HFFc6 (cell line): ENCODE measurements at places on chromosomes 11 and 22.

GRCh38 chr11:60951904-60952741 is at the start of gene SLC15A3:
Gene SLC15A3 (minus strand): TSS chr11:60952176. CDS start chr11:60951551, 625 bp downstream.
- no peak for DNase-seq

DNA sequence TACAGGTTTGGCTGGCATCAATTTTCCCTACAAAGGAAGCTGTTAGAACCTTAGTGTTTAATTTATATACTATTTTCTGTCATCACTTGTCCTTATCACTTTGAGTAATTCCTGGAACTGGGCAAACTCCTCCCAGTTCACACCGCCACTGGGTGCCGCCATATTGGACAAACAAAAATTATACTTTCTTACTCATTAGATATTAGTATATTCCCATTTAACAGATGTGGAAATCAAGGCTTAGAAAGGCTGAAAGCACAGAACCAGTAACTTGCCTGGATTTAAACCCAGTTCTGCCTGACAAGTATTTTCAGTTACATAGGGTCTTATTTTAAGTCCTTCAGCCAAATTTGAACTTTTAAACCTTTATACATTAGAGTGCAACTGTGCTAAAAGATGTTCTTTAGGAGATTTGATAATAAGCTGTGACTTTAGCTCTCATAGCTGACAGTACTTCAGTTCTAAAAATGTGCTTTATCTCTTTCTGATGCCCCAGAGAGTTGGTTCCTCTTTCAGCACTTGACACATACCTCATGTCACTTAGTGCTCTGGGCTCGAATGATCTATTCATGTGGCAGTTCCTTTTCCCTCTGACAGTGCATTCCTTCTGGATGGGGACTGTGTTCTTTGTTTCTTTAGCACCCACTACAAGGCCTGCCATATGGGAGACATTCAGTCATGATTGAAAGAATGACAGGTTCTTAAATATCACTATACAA is 25.4 kb downstream of the COA4 start:
- DNase-seq: no peak

GRCh38 chr11:1113405-1114201 is 38.9 kb downstream of the MUC2 start:
- no peak for DNase-seq

DNA sequence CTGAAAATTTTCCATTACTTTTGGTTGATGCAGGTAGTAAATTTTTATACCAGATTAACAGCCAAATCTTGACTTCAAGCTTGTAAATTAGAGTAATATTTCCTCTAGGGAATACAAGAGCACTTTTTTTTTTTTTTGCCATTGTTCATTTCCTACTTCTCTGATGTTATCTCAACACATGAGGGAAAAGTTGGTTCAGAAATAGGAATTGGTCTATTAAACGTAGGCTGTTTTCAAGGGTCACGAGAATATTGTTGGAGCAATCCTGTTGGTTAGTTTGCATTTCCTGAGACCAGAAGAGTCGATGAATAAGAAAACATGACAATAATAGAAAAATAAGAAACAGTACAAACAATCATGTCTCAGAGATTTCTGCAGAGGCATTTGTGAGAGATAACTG is 453.9 kb upstream of the CCDC179 start:
- no peak for DNase-seq

GRCh38 chr22:36166518-36167220 is 6.1 kb upstream of the APOL3 start:
- no peak for DNase-seq

DNA sequence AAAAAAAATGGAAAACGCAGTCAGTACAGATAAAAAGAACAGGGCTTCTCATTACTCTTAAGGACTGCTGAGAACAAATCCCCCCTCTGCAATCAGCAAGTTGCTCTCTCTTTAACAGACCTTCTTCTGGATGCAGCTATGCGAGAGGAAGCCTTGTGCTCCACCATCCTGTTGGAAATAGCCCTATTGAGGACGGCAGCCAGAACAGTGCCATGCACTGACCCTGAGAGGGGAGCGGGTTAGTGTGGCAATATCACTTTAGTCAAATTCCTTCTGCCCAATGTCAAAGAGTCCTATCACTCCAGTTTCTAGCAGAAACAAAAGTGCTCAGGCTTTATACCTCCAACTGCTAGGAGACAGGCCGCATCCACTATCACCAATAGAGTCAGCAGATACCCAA is 6.9 kb downstream of the RBM4B start:
- no peak for DNase-seq

DNA sequence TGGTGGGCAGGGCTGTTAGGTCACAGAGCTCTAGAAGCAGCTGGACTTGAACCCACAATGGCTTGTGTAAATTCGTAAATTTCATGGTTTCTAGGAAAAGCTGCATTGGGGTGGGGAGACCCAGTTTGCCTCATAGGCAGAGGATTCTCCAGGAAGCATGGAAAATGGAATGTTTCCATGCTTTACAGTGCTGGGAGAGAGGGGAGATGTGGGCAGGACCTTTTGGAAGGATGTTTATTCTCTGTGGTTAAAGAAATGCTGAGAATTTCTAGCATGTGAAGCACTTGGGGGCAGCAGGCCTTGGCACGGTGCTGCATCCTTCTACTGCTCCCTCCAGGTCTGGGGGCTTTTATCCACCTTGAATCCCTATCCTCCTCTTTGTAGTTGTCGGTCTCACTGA is 46.3 kb downstream of the TRAF6 start:
- DNase-seq: no peak

DNA sequence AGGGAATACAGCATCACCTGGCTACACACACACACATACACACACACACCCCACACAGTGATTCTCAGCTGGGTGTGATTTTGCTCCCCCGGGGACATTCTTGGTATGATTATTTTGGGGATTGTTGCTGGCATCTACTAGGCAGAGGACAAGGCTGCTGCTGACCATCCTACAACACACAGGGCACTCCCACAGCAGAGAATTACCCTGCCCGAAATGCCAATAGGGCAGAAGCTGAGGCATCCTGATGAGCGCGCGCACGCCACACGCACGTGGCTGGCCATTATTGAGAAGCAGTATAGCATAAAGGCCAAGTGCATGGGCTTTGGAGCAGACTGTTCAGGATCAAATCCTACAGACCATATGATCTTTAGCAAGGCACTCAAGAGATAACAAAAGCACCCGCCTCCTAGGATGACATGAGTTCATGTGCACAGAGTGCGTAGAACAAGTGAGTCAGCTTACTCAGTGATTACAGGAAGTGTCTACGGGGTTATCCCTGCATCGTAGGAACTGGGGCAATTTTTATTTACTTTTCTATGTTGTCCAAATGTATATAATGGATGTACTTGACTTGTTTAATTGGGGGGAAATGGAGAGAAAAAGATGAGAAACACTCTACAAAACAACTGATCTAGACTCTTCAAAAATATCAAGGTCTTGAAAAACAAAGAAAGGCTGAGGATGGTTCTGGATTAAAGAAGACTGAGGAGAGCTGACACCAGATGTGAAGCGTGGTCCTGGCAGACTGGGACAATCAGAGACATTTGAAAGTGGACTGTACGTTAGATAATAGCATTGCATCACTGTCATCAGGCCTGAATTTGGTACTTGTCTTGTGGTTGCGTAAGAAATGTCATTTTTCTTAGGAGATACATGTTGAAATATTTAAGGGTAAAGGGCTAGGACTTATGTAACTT is 7.2 kb upstream of the EHD1 start:
- no peak for DNase-seq

DNA sequence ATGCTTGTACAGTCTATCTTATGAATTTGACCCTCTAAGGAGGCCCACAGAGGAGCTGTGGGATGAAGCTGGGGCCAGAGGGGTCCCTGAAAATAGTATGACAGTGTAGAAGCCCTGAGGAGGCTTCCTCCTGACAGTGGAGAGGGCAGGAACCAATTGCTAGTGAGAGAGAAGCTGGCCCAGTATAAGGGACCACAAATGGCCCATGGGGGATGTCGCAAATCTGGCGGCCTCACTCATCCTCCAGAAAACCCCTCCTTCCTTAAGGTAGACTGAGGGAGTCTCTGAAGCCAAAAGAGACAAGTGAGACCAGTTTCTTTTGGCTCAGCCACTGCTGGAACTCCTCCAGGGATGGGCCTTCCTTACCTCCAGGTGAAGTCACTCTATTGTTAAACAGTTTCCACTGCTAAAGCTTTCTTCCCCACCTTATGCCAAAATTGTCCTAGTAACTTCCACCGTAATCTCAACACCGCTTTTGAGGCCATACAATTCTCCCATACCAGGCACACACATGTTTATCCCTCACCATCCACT is 17.8 kb upstream of the CASTOR1 start:
- DNase-seq: no peak

DNA sequence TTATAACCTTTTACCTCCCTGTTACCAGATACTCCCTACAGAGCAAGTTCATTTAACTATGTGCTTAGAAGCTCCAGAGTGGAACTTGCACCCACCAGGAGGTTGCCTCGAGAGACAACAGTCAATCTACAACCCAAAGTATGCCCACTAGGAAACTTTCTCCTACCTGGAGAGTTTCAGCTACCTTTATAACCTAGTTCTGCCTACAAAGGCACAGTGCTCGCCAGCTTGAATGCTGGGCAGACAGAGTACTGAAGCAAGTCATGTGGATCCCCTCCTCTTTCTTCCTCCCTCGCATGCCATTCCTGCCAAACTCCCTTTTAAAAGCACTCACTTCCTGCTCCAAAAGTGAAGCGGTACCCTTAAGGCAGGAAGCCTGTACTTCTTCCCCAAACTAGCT is 258.9 kb downstream of the SWAP70 start:
- no peak for DNase-seq

- DNase-seq: no peak
Observed at GRCh38 chr22:23071230-23072076, 1.1 kb downstream of the GNAZ start.

DNA sequence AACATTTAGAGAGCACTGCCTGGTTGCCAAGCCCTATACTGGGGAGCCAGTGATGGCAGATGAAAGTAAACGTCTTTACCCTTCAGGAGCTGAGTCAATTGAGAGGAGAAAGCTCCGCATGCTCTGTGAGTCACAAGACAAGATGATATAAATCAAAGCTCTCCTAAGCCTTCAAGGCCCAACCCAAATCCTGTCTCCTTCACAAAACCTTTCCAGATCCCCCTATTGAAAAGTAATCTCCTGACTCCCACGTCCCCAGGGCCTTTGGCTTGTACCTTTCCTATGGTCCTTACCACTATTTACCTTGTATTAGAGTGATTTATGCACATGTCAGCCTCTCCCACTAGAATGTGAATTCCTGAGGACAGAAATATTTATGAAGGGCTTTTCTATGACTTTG is 230.1 kb upstream of the TENM4 start:
- no peak for DNase-seq

DNA sequence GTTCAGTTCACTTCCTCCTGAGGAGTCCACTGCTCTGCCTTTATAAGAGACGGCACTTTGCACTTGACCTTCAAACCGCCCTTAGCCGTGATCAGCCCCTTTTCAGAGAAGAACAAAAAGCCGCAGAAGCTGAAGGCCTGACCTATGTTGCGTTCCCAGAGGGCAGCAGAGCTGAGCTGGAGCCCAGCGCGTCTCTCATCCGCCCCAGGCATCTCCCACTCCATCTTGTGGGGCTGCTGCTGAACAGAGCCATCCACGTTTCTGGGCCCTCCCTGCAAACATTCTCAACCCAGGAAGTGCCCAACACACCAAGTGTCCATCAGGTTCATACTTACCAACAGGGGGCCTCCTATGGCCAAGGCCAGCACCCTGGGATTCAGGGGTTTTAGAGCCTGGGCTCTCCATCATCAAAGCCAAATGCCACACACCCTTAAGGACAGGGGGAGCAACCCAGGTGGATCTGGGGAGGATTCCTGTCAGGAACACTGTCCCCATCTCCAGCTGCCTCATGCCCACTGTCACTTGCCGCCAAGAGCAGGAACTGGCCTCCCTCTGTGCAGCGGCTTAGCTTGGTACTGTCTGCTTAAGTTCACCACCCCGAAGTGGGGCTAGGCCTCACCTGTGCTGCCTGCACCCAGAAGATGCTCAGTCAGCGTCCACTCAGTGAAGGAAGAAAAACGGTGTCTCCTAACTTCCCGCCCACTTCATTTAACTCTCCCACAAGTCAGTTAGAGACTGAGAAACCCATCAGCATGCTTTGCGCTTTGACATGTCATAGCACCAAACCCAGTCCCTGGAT is 16.0 kb upstream of the EFCAB6 start:
- no peak for DNase-seq

GRCh38 chr11:74390697-74391096 is 7.5 kb downstream of the PGM2L1 start:
- no peak for DNase-seq

DNA sequence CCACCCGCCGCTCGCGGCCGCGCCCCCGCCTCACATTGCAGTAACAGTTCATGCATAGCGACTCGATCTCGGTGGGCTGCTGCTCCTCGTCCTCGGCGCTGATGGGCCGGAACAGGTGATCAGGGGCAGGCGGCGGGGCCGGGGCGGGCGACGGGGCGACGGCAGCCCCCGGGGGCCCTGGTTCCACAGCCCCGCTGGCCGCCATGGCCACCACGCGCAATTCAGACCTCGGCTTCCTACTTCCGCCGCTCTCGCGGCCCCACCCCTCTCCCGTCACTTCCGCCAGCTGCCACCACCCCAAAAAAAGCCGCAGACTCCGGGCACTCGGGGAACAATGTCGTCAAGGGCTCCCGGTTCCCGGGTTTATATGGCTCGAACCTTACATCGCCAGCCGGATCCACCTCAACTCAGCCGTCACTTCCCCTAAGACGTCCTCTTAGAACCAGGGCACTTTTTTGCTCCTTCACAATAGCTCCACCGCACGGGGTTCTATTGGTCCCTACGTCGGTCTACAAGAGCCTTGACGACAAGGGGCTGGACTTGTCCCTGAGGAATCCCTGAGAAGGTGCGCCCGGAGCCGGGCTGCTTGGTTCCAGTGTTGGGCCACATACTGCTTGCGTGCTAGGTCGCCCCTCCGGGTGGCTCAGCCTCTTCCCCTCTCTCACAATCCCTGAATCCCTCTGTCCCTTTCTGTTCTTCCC is at the start of gene ZPR1:
ZPR1 (minus strand) TSS at position 238 of the 701 bp plus-strand sequence; CDS start at position 205, 33 bp downstream.
- DNase-seq: peak; percentile 59

DNA sequence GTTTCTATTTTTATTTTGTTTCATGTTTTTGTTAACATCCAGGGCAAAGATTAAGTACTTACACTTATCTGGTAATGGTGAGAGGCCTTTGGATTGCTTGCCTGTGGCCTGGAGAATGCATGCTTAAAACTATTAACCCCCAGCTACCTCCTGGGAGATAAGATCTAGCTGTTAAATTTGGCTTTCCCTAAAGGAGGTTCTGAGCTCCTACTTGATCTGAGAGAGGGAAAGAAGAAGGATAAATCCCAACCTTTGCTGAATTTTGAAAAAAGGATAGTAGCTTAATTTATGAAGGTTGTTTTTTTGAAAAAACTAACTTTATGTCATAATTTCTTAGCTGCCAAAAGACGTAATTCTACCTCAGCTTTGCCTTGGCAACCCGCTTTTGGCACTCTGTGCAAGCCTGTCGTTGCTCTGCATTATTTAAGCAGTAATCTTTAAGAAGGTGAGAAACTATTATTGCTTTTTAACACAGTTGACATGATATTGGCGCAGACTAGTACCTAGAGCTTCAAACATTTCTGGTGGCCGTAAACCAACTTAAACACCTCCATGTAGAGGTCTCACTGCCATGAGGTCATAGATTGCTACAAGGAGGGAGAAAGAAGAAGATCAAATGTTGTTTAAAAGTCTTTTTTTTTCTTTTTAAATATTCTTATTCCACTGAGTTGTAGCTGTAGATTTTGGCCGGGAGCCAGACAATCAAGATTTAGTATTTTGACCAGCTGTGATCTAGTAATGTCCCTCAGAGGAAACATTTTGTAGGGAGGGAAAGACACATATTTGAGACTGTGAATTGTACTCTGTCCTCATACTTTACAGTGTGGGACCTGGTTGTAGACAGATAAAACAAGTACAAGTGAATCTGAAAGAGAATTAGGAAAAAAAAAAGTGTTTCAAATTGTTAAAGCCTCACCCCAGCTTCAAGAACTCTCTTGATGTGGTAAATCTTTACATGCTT is 74.4 kb downstream of the WNT11 start:
- DNase-seq: no peak

GRCh38 chr22:23128269-23129108 is 13.3 kb downstream of the RSPH14 start:
- DNase-seq: peak; percentile 71
